ENCODE measurements at places on chromosomes 5 and 9.

DNA sequence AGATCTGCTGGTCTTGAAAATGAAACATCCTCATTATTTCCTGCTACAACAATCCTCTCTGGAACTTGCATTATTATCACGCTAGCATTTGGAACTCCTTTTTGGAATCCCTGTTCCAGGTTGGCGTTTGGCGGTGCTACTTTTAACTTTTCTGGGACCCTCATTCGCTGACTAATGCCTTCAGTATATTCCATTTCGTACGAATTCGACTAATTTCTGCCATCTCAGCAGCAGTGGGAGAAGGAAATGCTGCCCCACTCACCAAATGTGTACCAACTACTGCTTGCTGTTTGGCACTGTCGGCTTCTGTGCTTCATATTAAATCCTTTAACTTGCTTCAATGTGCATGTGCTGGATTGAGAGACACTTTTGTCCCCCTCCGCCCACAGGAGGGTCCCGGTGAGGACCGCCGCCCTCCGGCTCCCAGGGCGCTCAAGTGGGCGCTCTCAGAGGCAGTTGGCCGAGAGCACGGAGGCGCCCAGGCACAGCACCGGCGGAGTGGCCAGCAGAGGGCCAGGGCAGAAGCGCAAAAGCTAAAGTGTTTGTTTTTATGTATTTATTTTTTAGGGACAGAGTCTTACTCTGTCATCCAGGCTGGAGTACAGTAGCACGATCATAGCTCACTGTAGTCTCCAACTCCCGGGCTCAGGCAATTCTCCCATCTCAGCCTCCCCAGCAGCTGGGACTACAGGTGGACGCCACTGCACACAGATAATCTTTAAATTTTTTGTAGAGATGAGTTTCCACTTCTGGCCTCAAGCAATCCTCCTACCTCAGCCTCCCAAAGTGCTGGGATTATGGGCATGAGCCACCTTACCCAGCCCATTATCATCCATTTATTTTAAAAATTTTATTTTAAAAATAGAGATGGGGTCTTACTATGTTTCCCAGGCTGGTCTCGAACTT is 11.9 kb downstream of the PDE6A start:
- H3K27me3 ChIP-seq: no peaks in the 10 kb centered on the region
- H3K4me1 ChIP-seq: peaks cover 12% of the 10 kb centered on the region
- H3K4me3 ChIP-seq: no peak overlapping the region
- no peak for DNase-seq

DNA sequence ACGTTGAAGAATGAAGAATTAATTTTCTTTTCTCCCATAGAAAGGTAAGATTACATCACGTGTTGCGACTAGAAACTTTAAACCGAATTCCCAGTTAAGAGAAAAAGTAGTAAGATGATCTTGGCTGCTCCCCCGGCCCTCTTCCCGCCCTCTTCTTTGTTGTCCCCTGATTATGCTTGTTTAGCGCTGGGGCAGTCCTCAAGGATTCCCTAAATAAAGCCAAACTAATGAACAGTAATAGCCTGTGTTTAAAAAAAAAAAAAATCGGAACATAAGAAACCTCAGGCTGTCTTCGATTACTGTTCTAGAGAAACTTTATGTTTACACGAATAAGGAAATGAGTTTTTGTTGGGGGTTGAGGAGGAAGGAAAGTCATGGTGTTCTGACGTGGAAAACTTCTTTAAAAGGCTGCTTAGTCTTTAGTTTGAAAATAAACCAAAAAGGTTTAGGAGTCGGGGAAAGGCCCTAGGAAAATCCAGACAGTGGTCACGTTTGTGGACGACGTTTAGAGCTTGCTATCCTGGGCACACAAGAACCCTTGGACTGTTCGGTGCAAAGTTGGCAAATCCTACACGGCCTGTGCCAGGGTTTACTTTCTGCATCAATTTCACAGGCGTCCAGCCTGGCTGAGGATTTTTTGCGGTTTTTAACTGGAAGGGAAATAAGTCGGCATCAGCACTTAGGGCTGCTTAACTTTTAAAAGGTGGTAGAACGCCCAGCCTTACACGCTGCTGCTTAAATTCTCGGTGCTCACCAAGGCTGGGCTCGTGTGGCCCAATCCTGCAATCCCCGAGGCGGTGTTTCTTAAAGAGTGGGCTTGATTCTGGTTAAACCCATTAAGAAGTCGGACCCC is 1.1 kb upstream of the MAT2B start:
- peaks cover 10% of the 10 kb centered on the region for H3K4me1 ChIP-seq
- no peaks in the 10 kb centered on the region for H3K36me3 ChIP-seq
- H3K4me3 ChIP-seq: peak overlapping the region; percentile 81
- H3K27me3 ChIP-seq: no peaks in the 10 kb centered on the region
- DNase-seq: peak; percentile 43

GRCh38 chr9:129987047-129987446 is 55.9 kb downstream of the FNBP1 start:
- H3K4me1 ChIP-seq: no peaks in the 10 kb centered on the region
- no peak overlapping the region for H3K4me3 ChIP-seq
- no peak for DNase-seq
- no peak overlapping the region for H3K27ac ChIP-seq

GRCh38 chr5:96339862-96340261 is 93.2 kb downstream of the PCSK1 start:
- no peaks in the 10 kb centered on the region for H3K27me3 ChIP-seq
- peaks cover 14% of the 10 kb centered on the region for H3K4me1 ChIP-seq
- H3K36me3 ChIP-seq: no peaks in the 10 kb centered on the region
- peak overlapping the region; percentile 54 for H3K27ac ChIP-seq
- no peak overlapping the region for H3K4me3 ChIP-seq
- DNase-seq: no peak

DNA sequence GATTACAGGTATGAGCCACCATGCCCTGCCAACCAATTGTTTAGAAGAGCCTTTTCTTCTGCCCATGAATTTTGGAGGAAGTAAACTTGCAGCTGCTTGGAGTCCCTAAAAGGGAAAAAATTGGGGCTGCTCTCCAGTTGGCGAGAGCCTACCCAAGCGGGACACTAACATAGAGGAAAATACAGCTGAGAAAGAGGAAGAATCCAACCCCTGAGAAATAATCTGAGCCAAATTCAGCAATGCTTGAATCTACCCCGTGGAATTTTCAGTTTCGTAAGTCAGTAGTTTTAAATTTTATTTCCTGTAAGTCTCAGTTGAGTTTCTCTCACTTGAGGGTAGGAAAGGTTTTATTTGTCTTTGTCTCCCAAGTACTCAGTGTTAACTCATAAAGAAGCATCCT is 30.4 kb upstream of the UBTD2 start:
- H3K27me3 ChIP-seq: no peaks in the 10 kb centered on the region
- no peaks in the 10 kb centered on the region for H3K36me3 ChIP-seq
- no peak overlapping the region for H3K27ac ChIP-seq
- no peaks in the 10 kb centered on the region for H3K4me1 ChIP-seq
- no peak for DNase-seq
- H3K4me3 ChIP-seq: no peak overlapping the region
